ENCODE measurements at places on chromosomes 3 and 15. TPM values are rescaled to one million over a fixed set of nuclear protein-coding genes. Genes with fewer than 3 reads are reported as not detected.

GRCh38 chr3:52430416-52430810 is 14.5 kb downstream of the SEMA3G start:
- no peaks in the 10 kb centered on the region for H3K36me3 ChIP-seq
- H3K4me3 ChIP-seq, result no peak overlapping the region
- DNase-seq, result no peak
- H3K4me1 ChIP-seq, result no peaks in the 10 kb centered on the region
- no peaks in the 10 kb centered on the region for H3K27me3 ChIP-seq
- no peak overlapping the region for H3K27ac ChIP-seq

DNA sequence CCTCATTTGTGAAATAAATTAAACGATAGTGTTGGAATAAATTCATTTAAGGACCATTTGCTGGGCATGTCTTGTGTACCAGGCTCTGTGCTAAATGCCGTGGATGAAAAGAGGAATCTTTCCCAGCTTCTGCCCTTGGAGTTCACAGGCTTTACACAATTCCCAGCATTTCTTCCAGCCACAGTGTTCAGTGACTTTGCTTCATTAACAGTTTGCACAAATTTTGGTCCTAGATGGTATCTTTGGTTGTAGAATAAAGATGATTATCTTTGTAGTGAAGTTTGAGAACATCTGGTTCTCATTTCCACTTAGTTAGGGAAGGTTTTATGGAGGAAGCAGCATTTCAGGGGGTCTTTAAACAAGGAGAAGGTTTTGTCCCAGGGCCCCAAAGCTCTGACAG is 100.1 kb downstream of the LRTM1 start:
- peaks cover 18% of the 10 kb centered on the region for H3K27me3 ChIP-seq
- no peaks in the 10 kb centered on the region for H3K4me1 ChIP-seq
- H3K4me3 ChIP-seq, result no peak overlapping the region

GRCh38 chr3:114384558-114384903 is 90.7 kb downstream of the TIGIT start:
- no peaks in the 10 kb centered on the region for H3K4me1 ChIP-seq
- no peaks in the 10 kb centered on the region for H3K27me3 ChIP-seq
- no peak overlapping the region for H3K27ac ChIP-seq
- no peaks in the 10 kb centered on the region for H3K36me3 ChIP-seq
- no peak for DNase-seq

GRCh38 chr3:134366928-134367811 is 7.1 kb downstream of the AMOTL2 start:
- no peaks in the 10 kb centered on the region for H3K27me3 ChIP-seq
- H3K4me3 ChIP-seq, result no peak overlapping the region
- peaks cover 65% of the 10 kb centered on the region for H3K36me3 ChIP-seq
- H3K4me1 ChIP-seq, result peaks cover 30% of the 10 kb centered on the region

Gene RAB7A
- total RNA-seq, result 185 TPM

Gene STARD5
- total RNA-seq, result 5.8 TPM

Gene KLHL40
- not detected for total RNA-seq
